WTC11 (cell line): ENCODE measurements at places on chromosomes 2 and 18.

DNA sequence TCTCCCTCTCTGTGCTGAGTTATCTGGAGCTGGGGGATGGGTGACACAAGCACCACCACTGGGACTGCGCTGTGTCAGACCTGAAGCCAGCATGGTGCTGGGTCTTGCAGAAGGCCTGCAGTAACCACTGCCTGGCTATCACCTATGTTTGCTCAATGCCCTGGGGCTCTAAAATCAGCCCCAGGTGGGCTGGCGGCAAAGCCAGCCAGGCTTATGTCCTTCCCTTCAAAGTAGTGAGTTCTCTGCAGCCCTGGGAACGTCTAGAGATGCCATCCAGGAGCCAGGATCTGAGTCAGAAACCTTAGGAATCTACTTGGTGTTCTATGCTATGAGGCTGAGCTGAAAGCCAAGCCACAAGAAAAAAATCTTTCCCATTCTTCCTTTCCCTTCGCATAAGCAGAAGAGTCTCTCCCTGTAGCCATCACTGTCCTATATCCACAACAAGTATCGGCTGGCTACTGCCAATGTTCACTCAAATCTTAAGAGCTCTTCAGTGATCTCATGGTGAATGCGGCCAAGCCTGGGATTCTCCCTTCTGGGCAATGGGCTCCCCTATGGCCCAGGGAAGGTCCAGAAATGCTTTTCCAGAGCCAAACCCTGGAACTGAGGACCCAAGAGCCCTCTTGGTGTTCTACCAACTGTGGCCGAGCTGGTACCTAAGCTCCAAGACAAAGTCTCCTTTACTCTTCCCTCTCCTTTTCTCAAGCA lies 248.7 kb downstream of the ZNF385B start:
- no peak for DNase-seq

DNA sequence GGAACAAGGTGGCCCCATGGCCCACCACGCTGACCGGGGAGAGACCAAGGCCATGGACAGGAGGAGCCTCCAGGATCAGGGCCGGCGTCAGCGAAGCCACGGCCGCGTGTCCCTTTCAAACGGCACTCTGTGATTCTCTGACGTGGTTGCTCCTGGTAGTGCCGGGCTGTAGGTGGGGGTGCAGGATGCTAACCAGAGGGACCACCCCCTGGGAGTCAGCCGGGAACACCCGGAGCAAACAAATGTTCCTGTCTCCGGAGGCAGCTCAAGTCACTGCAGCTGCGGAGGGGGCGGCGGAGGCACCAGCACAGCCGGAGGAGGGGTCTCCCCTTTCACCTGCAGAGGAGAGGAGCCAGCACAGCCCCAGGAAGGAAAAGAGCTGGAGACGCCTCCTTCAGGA lies 750.6 kb upstream of the SALL3 start:
- DNase-seq, result peak; percentile 16

DNA sequence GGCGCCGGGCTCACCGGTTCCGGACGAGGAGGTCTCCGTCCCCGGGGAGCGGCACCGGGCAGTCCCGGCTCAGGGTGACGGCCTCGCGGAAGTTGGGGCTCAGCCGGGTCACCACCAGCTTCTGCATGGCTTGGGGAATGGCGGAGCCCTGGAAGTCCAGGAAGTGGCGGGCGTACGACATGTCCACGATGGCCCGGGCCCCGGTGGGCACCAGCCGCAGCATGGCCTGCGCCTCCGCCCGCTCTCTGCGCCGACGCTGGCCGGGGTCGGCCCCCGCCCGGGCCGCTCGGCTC lies 157 bp downstream of the PTGR3 start:
- DNase-seq, result no peak

GRCh38 chr2:118442996-118443553 lies 354.8 kb downstream of the INSIG2 start:
- no peak for DNase-seq

GRCh38 chr2:238415036-238415764 lies 11.5 kb upstream of the ASB1 start:
- DNase-seq, result no peak

- DNase-seq, result peak; percentile 56
Measured at GRCh38 chr2:21415234-21415633, 291.5 kb downstream of the TDRD15 start.

GRCh38 chr2:39647104-39647765 lies 18.5 kb upstream of the TMEM178A start:
- DNase-seq, result peak; percentile 40

DNA sequence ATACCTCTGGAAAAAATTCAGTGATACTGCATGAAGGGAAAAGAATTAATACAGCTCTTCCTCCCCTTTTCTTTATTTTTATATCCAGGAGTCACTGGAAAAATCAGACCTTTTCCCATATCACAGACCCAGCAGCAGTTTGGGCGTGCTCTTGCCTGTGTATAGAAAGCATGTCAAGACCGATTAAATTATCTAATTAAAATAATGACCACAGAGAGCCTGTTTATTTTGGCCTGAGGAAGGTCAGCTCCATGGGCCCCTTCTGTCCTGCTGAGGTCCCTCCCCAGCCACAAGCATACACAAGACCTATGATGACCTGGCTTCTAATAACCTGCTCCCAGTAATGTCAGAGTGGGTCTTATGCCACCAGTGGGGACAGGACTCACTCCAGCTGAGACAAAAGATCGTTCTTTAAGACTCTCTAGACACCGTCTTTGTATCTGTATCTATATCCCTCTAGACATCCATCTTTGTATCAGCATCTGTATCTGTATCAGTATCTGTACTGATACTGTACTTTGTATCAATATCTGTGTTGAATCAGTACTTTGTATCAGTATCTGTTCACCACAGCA lies 147.8 kb downstream of the VAPA start:
- no peak for DNase-seq

- no peak for DNase-seq
Measured at GRCh38 chr2:45755585-45756335, 104.3 kb downstream of the PRKCE start.

DNA sequence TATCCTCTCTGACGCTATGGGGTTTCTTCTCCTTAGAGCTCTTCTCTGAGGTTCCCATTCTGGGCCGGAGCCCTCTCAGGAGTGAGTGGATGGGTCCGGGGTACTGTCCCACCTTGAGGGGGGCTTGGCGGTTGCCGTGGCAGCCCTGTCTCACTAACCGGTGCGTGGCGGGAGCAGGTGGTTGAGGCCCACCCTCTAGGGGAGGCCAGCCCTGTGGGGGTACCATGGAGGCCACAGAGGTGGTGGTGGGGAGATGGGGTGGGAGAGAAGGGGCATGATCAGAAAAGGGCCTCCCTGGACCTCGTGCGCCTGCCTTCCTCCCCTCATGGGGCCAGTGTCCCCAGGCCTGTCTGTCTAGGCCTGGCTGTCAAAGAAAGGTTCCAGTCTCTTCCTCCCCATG lies 22.3 kb downstream of the IGFBP5 start:
- no peak for DNase-seq

DNA sequence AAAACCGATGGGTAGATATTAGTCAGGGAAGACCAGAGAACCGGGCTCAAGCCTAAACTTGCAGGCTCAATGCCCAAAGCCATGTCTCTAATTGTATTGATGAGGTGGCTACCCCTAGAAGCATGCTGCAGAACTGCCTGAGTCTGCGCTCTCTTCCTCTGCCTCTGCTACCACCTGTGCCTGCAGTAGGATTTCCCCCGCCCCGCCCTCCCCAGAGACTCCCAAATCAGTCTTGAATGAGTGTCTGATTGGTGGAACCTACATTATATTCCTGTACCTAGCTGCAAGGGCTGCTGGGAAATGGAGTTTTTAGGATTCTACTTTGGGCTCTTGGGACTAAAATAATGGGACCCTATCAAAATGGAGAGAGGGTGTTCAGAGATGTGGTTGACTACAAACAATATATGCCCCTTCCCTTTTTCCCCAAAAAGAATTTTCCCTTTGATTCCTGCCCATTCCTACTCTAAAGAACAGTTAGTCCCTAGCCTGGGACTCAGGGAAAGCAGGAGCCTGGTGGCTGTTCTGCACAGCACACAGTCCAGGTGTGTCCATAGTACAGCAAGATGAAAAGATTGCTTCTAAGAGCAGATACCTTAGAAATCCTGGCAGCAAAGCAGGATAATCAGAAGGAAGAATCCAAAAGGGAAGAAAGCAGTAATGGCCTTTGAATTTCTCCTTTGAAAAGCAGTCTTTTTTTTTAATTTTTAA lies 12.5 kb downstream of the GRP start:
- DNase-seq, result no peak

DNA sequence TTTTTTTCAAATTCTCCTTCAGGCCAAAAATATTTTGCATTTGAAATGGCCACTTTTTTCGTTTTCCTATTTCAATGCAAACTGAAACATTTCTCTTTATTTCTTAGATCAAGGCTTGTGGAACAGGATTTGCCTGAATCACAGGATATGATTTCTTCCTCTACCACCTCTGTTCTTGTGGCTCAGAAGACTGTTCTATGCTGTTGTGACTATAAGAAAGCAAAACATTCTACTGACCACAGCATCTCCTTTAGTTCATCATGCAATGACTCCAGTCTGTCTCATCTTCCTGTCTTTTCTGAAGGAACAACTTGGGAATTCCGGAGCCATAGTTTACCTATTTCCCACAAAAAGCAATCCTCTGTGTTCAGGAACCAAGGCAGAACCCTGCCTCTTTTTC lies 16.2 kb upstream of the ZNF512 start:
- no peak for DNase-seq

GRCh38 chr2:31580321-31581117 lies at the start of gene SRD5A2:
Gene SRD5A2, minus strand, starts transcription at chr2:31580938. Its CDS starts 38 bp downstream, at chr2:31580900.
- peak; percentile 62 for DNase-seq

DNA sequence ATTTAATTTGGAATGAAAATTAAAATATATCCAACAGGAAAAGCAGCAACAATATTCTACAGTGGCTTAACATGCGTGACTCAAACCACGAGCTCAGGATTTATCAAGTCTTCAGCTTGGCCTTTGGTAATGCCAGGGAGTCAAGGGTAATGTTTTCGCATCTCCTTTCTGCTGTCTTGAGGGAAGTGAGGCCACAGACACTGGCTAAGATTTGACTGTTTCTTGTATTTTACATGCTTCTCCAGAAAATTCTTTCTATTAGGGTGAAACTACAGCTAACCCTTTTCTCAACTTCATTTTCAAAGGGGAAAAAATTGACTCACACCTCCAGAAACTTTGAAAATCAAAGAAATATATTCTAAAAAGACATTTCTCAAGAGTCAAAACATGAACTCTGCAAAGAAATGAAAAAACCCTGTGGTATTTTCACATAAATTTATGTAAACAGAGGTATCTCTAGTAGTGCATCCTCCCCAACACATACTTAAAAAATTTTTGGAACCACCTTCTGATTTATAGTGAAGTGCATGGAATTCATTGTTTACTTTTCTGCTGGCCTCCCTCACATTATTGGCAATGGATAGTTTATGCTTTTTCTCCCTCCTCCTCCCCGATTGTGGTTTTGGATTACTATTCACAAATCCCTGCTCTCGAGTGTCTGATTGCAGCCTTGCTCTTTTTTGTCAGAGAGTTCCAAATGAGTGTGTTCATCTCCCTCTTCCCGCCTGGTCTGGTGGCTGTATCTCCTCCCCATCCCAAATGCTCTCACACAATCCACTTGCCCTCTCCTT lies 48.7 kb downstream of the DPP4 start:
- DNase-seq, result no peak

DNA sequence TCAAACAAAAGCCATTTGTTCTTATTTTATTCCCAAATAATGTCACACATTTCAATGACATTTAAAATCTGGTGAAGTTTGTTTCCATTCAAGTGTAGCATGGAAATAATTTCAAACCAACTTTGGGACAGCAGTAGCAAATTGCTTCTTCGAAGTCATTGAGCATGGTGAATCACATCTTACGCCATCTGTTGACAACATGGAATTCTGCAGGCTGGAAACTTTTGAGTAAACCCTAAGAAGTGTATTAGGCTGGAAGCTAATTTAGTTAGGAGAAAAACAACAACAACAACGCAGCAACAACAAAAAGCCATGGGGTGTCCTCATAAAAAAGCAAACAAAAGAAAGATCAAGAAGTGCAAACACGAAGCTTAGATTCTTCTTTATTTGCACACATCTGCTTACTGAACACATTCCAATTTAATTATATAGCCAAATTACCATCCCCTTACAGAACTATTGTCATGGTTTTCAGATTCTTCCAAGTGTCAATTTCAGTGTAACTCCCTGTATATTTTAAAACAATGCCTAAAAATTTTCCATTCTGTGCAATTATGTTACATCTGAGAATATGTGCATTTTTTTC lies 659.0 kb upstream of the CDH7 start:
- DNase-seq, result no peak

DNA sequence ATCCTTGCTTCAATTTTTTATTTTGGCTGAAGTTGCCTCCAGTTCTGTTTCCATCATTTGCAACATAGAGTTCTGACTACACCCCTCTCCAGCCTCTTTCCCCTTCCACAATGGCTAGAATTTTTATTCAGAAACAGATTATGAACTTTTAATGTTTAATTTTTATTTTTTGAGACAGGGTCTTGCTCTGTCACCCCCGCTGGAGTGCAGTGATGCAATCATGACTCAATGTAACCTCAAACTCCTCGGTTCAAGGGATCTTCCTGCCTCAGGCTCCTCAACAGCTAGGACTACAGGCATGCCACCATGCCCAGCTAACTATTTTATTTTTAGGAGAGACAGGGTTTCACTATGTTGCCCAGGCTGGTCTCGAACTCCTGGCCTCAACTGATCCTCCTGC lies 2.8 kb downstream of the NTSR2 start:
- DNase-seq, result no peak

DNA sequence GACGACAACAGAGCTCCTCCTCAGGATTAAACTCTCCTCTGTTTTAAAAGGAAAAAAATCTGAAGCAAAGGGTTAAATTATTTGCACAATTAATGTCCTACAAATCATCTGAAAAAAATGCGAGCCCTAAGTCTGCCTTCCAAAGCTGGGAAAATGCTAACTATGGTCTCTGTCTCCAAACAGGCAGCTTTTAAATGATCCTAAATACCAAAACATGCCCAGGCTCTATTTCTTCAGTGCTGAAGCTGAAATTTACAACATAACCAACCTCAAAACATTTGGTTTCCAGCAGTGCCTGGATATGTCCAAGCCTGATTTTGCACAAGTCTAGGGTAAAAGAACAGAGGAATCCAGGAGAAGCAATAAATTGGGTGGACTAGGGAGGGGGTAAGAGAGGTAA lies 57.2 kb downstream of the LBH start:
- no peak for DNase-seq
